ENCODE measurements at places on chromosomes 3 and 15.
A peak's percentile ranks its signal among the peaks of the same experiment; 100 is the strongest.

DNA sequence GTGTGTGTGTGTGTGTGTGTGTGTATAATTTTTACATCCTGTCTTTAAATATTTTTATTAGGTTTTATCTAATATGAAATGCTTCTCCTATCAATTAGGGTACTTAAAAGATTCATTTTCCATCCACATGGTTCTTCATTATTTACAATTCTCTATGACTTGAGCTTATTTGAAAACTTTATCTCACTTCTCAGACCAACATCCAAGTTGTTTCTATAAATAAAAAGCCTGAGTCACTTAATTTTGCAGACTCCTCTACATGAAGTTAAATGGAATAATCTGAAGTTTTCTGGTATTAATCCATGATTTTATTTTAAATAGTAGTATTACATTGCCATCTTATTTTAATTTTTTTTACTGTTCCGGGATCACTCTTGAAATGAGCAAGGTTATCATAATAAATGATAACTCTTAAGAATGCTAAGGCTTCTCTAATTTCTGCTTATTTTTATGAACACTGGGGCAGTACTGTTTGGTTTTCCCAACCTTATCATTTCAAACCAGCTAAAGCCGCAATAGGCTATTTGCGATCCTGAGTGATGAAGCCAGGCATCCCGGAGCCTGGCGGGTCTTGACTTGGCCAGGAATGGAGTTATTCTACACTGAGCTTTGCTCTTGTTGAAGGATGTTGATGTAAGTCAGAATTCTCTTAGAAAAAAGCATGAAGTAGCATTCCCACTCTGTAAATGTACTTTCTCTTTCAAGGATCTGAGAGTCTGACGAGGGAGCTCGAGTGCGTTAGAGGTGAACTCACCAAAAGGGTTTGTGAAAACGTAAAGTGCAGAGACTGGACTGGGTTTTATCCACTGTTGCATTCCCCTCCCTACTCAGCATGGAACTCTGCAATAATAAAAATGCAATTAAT lies 220.2 kb upstream of the LRTM1 start:
- DNase-seq: no peak

DNA sequence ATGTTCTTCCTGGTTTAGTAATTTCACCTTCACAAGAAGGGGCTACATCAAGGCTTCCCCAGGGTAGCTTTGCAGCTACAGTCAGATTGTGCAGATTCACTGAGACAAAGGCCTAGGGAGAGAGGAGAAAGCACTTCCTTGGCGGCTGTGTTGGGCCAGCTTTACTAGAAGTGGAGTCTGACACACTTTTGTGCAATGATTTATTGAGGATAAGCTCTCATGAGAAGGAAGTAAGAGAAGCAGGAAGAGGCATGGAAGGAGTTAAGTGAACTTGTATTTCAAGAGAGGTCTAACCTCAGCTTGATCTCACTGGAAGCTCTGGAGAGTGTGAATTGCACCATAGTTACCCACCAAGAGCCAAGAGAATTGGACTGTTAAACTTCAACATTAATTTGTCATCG lies 78.9 kb downstream of the TGFBR2 start:
- no peak for DNase-seq

DNA sequence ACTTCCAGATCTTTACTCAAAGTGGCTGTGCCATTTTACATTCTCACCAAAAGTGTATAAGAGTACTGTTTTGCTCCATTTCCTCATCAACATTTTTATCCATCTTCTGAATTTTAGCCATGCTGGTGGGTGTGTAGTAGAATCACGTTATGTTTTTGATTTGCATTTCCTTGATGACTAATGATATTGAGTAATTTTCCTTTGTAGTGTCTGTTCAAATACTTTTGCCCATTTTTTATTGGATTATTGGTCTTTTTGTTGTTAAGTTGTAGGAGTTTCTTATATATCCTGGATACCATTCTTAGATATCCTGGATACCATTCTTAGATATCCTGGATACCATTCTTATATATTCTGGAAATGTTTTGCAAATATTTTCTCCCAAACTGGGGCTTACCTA lies 344.9 kb downstream of the LRRC3B start:
- DNase-seq: no peak

DNA sequence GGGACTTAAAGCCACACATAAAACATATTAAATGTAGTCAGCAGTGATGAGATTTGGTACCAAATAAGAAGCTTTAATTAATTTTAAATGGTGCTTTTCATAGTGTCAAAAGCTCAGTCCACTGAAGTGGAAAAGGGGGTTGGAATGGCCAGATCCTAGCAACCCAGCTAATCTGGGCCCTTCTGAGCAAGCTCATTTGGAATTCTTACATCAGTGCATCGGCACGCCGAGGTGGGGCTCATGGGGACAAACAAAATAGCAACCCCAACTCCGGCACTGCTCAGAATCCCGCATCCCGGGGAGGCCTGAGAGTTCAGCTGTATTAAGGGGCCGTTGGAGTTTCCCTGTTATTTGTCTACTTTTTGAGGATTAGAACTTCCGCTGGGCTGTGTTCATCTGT lies 526.4 kb downstream of the SOX2 start:
- no peak for DNase-seq

- no peak for DNase-seq
Observed at GRCh38 chr3:45095916-45096526, 50.2 kb downstream of the CDCP1 start.

DNA sequence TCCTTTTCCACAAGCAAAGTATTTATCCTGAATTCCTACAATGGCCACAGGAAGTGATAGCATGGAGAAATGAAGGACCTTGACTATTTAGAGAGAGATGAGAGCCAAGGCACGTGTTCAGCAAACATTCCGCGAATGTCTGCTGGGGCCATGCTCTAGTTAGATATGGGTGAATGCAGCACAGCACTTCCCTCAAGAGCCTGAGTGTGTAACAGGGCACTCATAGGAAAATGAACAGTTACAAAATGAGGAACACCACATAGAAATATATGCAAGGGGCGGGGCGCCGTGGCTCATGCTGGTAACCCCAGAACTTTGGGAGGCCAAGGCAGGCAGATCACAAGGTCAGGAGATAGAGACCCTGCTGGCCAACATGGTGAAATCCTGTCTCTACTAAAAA lies 406.9 kb downstream of the NR2F2 start:
- DNase-seq: no peak

- DNase-seq: no peak
Observed at GRCh38 chr15:60004009-60004845, at the start of gene FOXB1. Gene FOXB1 (plus strand): TSS chr15:60004311. CDS start chr15:60004964, 653 bp downstream.

GRCh38 chr3:52269776-52270175 lies 8.7 kb downstream of the WDR82 start:
- DNase-seq: peak; percentile 70

GRCh38 chr3:24951180-24951579 lies 456.5 kb upstream of the THRB start:
- no peak for DNase-seq

GRCh38 chr3:53809764-53810400 lies 36.3 kb downstream of the CHDH start:
- no peak for DNase-seq

DNA sequence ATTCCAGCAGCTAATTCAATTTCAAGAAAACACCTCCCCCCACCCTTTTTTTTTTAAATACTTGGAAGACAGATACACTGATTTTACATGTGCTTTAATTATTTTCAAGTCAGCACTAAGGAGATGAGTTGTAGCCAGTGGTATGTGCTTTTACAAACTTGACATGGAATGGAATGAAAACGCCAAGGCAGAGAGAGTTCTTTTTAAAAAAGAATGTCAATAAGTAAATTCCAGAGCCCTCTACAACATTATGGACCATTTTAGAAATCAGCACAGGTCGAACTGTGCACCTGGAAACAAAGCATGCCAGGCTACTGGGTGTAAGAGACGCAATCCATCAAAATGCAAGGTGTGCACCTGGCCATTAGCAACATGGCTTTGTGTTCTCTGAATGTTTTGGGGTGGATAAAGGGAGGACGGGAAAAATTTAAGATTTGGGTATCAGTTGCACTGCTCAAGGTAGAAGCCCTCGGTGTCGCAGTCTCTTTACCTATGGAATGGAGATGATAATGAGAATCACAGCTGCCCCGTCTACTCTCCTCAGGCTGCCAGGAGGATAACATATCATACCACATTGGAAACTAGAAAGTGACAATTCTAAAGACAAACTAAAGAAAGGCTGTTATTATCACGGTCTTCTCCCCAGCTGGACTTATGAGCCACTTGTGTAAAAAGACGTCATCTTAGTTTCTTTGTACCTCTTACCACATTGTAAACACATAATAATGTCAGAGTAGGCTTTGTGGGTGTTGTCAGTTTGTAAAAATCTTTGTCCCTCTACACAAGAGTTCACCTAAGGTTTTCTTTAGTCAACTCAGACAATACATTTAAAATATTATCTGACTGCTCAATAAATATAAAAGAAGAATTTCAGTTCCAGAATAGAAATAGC lies 107.4 kb upstream of the PRICKLE2 start:
- DNase-seq: no peak

DNA sequence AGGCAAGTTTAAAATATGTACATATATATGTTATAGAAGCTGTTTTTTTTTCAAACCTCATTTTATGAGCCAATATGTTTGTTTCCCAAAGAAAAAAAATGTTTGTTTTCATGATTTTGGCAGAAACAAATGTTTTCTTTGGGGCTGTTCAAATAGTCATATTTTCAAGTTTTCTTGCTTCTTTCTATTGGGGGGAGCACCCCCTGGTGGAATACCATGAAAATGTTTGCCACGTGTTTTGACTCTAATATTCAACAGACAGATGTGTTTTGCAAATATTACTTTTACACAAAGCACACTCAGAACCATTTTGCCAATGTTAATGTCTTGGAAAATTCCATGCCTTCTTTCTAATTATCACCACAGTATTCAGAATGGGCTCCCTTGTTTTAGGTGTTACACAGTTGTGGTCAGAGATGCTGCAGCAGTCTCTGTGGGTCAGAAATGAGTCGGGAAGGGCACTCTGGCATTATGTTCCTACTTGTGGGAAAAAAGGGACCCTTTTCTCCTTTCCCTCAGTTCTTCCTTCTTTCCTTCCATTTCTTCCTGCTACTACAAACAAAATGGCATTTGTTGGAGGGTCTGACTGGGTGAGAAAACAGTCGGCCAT lies 817.0 kb downstream of the TUSC7 start:
- DNase-seq: peak; percentile 15

- DNase-seq: no peak
Observed at GRCh38 chr15:67605871-67606270, 63.4 kb downstream of the MAP2K5 start.

GRCh38 chr3:124384527-124384926 lies 345.7 kb upstream of the UMPS start:
- DNase-seq: no peak

- DNase-seq: peak; percentile 42
Observed at GRCh38 chr3:16904423-16905417, 20.0 kb downstream of the PLCL2 start.

GRCh38 chr15:80643431-80643951 lies 51.6 kb upstream of the ABHD17C start:
- peak; percentile 22 for DNase-seq

DNA sequence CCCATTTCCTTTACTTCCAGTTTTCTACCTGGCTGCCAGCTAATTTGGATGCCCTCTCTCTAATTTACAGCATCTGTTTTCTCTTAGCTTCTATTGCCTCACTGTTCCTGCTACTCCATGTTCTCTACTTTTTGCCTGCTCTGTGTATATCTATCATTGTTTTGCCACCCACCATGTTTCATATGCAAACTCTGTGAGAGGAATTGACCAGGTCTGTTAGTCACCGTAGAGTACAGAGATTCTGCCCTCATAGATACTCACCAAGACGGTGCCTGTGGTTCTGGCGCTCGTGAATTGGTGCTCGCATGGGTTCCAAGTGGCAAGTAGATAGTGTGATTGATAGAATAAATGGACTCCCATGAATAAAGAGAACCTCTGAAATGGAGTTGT lies 288.8 kb downstream of the CNTN6 start:
- no peak for DNase-seq

- DNase-seq: no peak
Observed at GRCh38 chr3:133851931-133852330, 43.8 kb downstream of the RAB6B start.

DNA sequence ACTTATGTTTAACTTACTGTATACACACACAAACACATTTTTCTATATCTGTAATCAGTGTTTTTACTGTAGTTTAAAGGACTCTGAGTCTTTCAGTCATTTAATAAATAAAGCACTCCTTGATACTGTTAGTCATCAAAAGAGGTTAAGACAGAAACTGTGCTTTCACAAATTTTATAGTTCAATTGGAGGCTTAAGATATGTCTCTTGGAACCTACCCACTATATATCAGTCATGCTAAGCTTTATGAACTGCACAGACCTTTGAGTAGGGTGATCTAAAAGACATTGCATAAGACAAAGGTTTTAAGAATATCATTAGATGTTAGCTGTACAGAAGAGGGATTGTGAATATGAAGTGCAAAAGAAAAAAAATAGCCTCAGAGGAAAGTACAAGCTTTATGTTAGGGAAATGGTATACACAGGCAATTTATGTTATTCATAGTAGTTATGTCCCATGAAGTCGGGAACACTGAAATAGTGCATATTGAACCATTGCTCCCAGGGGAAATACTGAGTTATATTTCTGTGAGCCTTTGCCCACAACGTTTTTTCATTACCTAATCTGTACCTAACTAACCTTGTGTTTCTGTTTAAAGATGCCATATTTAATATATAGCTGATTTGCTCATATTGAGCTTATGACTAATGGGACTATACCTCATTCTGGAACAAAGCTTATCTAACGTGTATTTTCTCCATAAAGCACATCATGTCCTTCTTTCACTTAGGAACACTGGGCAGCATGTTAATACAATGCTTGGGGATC lies 19.7 kb downstream of the CHMP2B start:
- DNase-seq: no peak

DNA sequence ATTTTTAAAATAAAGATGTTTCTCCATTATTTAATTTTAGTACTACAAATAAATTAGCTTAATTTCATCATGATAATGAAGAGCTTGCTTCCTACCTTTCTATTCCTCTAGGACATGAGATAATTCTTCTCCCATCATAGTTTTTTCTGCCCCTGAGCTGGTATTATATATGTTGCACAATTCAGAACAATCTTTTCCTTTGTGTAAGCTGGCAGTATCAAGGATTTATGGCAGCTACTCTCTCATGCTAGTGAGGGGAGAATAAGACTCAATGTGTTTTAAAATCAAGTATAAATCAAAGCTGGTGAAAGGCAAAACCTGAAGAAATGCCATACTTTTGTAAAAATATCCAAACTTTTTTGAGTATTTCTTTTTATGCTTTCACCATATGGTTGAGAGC lies 1405.3 kb downstream of the SI start:
- DNase-seq: no peak

- no peak for DNase-seq
Observed at GRCh38 chr3:193134856-193135255, 106.2 kb upstream of the PLAAT1 start.

DNA sequence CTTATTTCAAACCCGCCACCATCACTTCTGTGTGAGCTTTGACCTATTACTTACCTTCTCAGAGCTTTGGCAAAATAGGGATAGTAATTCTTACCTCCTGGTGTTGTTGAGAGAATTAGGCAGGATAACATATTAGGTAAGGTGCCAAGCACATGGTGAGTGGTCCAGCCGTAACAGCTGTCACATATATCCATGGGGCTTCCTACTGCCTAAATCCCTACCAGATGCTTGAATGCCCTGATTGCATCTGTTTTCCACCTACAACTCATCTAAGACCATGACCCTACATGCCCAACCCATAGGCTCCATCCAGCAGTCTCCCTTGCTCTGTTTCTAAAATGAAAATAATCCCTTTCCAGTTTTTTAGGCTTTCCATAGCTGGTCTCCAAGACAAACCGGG lies 162.3 kb upstream of the NR2E3 start:
- DNase-seq: no peak

GRCh38 chr3:49470714-49471420 lies 800 bp downstream of the DAG1 start:
- DNase-seq: peak; percentile 38

- DNase-seq: peak; percentile 57
Observed at GRCh38 chr3:5458526-5458925, 271.0 kb downstream of the EDEM1 start.

- DNase-seq: no peak
Observed at GRCh38 chr3:119527714-119528113, 29.4 kb downstream of the TIMMDC1 start.
